ENCODE measurements at places on chromosomes 4 and X.

DNA sequence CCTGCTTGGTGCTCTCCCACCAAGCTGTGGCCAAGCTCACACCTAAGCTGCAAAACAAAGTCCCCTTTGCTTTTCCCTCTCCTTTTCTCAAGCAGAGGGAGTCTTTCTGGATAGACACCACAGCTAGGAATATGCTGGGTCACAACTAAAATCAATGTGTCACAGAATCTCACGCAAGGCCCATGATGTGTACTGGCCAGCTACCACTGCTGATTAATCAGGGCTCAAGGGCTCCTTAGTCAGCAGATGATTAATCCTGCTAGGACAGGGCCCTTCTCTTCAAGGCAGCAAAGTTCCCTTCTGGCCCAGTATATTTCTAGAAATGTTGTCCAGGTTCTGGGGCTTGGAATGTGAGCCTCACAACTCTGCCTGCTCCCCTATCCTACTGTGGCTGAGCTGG, 32.0 kb upstream of the TENT5D start:
- DNase-seq = no peak

GRCh38 chr4:44493924-44494323, 45.3 kb upstream of the KCTD8 start:
- no peak for DNase-seq

DNA sequence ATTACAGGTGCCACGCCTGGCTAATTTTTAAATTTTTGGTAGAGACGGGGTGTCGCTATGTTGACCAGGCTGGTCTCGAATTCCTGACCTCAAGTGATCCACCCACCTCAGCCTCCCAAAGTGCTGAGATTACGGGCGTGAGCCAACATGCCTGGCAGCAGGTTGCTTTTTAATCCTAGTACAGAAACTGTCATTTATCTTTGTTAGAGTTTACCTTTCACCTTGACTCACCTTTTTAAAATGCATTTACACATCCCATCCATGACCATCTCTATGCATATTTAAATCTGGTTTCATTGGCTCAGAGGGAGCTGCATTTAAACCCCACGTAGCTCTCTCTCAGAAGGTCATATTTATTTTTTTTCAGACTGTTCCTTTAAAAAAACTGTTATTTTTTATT, 31.9 kb downstream of the SLC16A2 start:
- no peak for DNase-seq

DNA sequence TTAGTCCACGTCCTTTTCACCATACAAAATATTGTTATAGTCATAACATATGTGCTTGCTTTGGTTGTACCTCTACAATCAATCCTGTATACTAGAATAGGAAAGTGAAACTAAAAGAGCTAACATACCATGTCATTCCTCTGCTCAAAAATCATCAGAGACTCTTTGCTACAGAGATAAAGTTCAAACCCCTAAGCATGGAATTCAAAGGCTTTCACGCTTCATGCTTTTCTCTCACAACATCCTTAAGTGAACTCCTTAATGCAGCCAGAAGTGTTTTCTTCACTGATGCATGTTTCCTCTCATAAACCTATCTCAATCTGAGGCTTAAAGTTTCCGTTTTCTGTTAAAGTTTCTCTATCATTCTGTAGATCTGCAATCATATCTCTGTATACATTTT, 744.6 kb upstream of the IGFBP7 start:
- DNase-seq = no peak

DNA sequence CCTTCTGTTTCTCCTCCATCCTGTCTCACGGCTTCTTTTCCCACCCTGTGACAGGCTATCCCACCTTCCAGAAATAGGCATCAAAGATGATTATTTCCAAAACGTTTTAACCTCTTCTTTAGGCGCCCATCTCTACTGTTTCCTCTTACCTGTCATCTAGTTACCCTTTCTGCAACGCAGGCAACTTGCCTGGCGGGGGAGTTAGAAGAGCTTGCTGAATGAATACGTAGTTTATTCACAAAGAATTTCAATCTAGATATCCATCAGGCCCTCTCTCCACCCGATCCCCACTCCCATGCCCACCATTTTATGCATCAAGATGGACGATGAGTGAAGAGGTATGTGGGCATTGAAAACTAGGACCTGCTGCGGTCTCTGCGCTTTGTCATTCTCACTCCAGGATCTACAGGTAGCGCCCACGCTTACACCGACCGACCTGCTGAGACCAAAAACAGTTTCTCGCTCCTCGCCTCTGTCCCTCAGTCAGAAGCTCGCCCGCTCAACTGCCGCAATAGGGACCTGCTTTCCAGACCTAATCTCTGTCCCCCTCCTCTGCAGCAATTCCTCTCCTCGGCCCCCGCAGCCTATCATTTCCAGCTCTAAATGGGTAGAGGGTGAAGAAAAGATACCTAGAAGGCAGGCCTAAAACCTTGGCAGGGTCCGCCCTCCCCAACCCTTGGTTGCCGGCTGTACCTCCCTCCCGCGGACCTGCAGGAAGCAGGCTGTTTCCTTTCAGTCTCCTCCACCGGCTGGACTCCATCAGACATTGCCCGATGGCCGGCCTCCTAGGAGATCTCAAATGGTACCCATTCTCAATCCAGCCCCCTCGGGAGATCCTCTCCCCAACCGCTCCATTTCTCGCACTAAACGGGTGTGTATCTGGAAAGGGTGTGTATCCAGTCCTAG, 624 bp downstream of the BEX5 start:
- no peak for DNase-seq
